Stimulated activated CD8-positive, alpha-beta memory T cell treated with anti-CD3 and anti-CD28 coated beads, Interleukin-2, amount 100 ng/mL, for 1 hour (primary cell): ENCODE measurements at places on chromosomes 1 and 21.

GRCh38 chr1:17523321-17524041 lies 16.0 kb upstream of the ARHGEF10L start:
- no peak for DNase-seq

GRCh38 chr1:62325081-62325480 lies 5.8 kb upstream of the KANK4 start:
- DNase-seq, result no peak

DNA sequence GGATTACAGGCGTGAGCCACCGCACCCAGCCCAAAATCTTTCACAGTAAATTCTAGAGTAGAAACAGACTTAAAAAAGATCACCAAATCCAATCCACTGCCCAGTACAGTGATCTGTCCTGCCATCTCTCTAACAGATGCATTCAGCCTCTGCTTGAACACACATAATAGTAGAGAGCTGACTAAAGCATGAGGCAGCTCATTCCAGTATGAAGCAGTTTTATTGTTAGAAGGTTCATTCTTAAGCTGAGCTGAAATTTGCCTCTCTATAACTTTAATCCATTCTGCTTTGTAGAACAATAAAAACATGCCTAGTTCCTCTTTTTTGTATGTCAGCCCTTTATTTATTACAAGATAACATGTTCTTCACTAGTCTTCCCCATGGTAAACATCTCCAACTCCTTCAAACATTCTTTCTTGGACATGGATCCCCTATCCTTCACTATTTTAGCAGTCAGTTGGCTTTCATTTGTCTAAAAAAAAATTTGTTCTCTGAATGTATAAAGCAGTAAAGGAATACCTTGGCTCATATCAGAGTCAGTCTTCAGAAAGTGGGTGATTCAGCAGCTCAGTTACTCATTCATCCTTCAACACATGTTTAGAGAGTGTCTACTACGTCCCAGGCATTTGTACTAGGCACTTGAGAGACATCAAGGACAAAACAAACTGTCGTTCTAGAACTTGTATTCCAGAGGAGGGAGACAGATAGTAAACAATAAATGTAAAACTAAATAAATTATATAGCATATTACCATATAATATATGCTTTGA lies 10.7 kb upstream of the PTBP2 start:
- DNase-seq, result no peak

DNA sequence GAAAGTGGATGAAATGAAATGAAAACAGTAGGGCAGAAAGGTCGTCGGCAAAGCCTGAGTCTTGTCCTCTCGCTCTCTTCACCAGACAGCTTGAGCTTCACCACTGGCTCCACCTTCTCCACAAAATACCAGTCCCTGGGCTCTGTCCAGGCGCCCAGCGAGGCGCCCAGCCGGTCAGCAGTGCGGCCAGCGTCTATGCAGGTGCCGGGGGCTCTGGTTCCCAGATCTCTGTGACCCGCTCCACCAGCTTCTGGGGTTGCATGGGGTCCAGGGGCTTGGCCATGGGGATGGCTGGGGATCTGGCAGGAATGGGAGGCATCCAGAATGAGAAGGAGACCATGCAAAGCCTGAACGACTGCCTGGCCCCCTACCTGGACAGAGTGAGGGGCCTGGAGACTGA lies 600.5 kb upstream of the ZP4 start:
- no peak for DNase-seq

- no peak for DNase-seq
These were observed 10.0 kb upstream of the FAAP20 start for GRCh38 chr1:2204415-2205190.
